ENCODE measurements at places on chromosomes 12 and 14. TPM values are rescaled to one million over a fixed set of nuclear protein-coding genes. Genes with fewer than 3 reads are reported as not detected.

The NINJ2 gene
- polyA plus RNA-seq = 1.8 TPM

The LRP1-AS gene
- polyA plus RNA-seq = 1.1 TPM

The KRT74 gene
- polyA plus RNA-seq = not detected

GRCh38 chr14:22558221-22558913, 30.7 kb downstream of the DAD1 start:
- no peak for DNase-seq

GRCh38 chr12:109232731-109233130, 76.4 kb downstream of the FOXN4 start:
- no peak for DNase-seq

The CLEC4A gene
- polyA plus RNA-seq = 2.5 TPM

DNA sequence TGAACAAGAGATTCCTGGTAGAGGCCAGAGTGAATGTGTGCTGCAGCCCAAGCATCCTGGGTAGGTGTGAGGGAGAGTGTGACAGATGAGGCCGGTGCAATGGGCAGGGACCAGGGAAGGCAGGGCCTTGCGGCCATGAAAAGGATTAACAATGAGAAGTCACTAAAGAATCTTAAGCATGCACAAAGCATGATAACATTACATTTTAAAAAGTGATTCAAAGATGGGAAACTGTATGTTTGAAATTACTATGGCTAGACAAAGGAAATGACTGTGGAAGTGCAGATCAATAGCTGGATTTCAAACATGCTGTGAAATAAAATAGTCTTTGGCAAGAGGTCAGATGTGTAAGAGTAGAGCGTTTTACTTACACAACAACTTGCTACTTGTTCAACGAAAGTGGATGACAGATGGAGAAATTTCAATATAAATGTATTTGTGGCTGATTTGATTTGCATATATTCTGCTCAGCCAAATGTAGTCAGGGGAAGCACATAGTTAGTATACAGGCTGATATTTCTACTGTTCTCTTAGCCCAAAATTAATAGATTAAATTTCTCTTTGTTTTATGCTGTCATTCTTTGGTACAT, 175.5 kb downstream of the CCDC59 start:
- DNase-seq = no peak

Measured in right lung (tissue), 10 donors.